ENCODE measurements at places on chromosomes 12 and 14.

- DNase-seq = no peak
Measured at GRCh38 chr12:51009056-51009440, 17.1 kb downstream of the SLC11A2 start.

- DNase-seq = no peak
Measured at GRCh38 chr12:118480235-118480634, 103.9 kb downstream of the SUDS3 start.

DNA sequence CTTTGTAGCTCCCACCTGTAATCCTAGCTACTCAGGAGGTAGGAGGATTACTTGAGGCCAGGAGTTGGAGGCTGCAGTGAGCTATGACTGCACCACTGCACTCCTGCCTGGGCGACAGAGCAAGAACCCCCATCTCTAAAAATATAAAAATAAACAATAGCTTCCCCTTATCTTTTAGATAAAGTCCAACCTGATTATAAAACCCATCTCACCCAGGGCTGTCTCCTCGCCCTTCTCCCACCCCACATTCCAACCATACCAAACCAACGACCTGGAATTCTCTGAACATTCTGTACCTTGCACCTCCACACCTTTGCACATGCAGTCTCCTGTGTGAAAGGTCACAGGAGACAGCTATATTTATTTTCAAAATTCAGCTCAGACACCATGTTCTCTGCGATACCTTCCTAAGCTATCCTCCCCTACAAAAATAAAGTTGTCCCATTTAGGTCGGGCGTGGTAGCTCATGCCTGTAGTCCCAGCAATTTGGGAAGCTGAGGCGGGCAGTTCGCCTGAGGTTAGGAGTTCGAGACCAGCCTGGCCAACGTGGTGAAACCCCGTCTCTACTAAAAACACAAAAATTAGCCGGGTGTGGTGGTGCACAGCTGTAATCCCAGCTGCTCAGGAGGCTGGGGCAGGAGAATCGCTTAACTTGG is 7.7 kb downstream of the SLC7A7 start:
- DNase-seq = no peak

GRCh38 chr12:124525455-124525854 is 42.0 kb downstream of the NCOR2 start:
- DNase-seq = no peak

DNA sequence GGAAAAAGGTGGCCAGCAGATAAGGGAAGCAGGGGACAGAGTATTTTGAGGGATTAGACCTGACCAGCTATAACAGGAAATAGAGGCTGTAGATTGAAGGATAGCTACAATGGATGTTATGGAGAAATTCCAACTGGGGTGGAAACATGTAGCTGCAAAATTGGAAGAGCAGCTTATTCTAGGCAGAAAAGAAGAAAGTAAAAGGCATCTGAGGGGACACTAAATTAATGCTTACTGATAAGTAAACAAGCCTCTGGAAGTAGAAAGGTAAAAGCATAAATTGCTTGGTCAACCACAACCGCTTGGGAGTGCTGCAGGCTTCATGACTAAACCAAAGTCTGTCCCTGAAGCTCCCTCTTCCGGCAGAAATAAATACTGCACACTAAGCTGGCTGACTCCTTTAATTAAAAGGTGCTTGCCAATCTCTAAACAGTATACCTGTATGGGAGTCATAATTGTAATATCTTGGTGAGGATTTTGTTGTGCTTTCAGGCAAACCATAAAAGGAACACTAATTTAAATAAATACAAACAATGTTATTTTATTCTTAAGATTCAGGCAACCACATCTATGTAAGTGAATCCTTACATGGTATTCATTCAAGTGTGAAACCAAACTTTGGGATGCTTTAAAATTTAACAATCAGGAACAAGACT is 7.7 kb downstream of the UBC start:
- DNase-seq = peak; percentile 90

DNA sequence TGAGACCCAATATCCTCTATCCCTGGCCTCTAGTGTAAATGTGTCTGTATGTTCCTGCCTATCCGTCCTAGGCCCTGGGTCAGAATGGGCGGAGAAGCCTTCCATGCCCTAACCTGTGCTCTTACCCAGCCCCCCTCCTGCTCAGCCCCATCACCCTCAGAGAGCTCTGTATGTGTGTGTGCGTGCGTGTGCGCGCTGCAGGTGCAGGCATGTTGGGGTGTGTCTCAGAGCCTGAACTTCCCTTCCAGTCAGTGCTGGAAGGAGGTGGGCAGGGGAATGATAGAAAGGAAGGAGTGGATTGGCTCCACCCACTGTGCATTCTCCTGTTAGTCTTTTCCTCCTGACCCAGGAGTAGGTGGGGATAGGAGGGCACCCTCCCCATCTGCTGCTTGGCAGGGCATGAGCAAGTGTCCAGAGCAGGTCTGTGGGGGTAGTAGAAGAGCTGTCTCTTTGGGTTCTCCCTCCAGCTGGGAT is 7.2 kb downstream of the NAB2 start:
- DNase-seq = no peak

- no peak for DNase-seq
Measured at GRCh38 chr12:6080149-6081045, 44.1 kb downstream of the VWF start.

- no peak for DNase-seq
Measured at GRCh38 chr14:51967521-51967920, 21.8 kb upstream of the RTRAF start.

DNA sequence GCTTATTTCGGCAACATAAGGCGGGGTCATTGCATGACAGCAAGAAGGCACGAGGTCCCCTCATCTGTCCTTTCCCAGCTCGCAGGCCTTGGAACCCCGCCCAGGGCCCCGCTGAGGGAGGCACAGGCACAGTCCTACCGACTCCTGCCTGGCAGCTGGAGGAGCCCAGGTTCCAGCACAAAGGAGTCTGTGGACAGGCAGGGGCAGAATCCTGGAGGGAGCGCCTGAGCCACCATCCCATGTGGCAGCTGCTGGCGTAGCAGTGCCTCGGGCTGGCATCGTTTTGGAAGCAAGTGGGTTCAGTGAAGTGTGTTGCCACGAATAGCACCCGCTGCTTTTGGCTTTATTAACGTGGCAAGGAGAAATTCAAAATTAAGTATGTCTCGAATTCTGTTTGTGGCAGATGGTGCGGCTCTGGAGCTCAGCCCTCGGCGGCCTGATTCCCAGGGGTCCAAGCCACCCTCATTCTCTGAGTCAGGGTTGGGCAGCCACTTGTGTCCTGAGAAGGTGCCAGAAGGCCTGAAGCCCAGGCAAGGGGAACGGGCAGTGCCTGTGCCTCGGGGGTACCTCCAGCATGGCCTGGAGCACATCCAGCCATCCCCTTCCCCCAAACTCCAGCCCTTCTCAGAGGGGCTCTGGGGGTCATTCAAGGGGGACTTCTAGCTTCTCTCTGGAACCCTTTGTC is 35.9 kb downstream of the SLC8B1 start:
- no peak for DNase-seq

GRCh38 chr14:35247777-35248475 is 44.3 kb upstream of the PSMA6 start:
- no peak for DNase-seq

DNA sequence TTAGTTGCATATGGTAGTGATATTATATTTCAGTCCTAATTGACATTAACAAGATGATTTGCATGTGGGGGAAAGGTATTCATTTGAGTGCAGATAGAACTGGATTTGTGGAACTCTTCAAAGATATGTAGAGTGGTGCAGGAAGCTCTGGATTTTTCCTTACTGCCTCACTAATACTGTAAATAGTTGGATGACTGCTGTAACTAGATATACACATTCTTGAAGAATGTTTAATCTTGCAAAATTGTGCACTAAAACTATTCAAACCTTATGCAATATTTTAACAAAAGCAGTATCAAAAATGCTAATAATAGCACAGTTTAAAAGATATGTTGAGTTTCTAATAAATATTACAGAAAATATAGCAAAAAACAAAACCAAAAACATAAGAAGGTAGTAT is 43.1 kb upstream of the ATF7IP start:
- DNase-seq = no peak

DNA sequence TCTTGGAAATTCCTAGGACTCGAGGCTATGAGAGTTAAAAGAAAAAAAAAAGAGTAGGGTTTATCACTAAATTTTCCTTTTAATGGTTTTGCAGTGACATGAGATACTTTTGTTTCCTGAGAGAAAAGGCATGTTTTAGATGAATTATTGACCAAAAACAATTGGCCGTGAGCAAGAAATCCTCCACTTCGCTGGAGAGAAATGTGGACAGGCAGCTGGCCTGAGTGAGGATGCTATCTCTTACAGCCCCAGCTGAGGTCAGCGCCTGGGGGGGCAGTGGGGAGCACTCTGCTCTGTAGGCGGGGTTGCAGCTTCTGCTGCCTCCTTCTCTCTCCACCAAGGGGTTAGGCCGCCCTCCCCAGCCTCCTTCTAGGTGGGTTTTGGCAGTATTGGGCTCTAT is 54.7 kb downstream of the PRIMA1 start:
- DNase-seq = no peak

DNA sequence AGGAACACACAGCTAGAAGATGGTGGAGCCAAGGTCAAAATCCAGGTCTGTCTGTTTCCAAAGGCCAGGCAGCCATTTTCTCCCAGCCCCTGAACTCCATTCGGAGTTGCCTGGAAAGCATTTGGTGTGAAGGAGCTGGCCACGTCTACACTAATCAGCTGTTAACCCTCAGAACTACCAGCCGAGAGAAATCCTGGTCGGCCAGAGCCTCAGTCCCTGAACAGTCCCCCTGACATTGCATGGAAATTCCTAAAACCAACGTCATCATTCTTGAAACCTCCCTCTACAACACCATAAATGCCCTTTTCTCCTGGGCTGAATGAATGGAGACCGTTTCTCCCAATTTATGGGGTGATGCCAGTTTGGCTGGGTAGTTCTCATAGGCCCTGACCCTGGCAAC is 245.6 kb downstream of the SLC41A2 start:
- no peak for DNase-seq

GRCh38 chr12:12586879-12587675 is 24.4 kb upstream of the DUSP16 start:
- no peak for DNase-seq

- no peak for DNase-seq
Measured at GRCh38 chr12:83471341-83471740, 784.6 kb downstream of the TMTC2 start.

- DNase-seq = no peak
Measured at GRCh38 chr14:51999084-51999483, 9.7 kb downstream of the RTRAF start.

GRCh38 chr12:19525274-19525673 is 86.0 kb downstream of the AEBP2 start:
- DNase-seq = no peak

GRCh38 chr12:123479442-123480180 is 21.7 kb downstream of the SNRNP35 start:
- DNase-seq = no peak

GRCh38 chr12:94760786-94761185 is 110.4 kb upstream of the TMCC3 start:
- DNase-seq = no peak

- no peak for DNase-seq
Measured at GRCh38 chr12:2160043-2160442, 107.3 kb downstream of the CACNA1C start.

DNA sequence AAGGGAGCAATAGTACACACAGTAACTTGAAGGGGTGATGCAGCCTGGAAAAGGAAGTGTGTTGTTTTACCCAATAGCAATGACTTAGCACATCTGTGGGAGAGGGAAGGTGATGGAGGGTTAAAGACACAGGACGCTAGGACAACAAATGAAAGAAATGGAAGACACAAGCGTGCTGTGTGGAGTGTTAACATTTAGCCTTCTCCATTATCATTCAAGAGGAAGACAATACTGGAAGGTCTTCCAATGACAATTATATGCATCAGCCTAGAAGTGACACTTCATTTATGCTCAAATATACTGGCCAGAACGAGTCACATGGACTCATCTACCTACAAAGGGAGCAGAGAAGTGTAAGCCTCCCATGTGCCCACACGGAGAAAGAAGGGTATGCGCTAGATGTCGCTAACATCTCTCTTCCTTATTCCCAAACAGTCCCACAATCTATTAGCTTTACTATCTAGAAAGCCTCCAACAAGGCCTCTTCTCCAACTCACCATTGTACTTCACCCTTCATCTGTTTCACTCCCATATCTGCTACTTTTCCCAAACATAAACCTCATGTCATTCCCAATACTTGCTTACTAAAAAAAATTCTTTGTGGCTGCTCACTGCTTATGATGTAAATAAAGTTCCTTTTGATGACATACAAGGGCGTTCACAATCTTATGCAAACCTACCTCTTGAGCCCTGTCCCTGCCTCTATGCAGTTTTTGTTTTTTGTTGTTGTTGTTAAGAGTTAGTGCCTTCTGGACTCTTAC is 20.3 kb downstream of the PPM1H start:
- no peak for DNase-seq

DNA sequence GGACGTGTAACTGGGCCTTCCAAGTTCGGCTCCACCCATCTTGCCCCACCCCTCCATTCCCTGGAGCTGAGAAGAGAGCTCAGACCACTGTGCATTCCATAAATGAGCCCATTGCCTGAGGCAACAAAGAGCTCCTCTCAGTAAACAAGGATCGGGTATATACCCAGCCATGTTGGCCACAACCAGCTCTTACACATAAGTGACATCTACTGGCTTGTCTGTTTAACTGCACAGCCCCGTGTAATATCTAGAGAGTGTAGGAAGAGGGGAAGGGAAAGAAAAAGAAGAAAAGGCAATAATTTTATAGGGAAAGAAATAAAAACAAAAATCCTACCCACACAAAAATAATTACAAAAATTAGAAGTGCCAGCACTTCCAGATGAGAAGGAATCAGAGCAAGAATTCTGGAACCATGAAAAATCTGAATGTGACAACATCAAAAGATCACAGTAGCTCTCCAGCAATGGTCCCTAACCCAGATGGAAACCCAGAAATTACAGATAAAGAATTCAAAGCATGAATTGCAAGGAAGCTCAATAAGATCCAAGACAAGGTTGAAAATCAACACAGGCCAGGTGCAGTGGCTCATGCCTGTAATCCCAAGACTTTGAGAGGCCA is 308.1 kb downstream of the RPAP3 start:
- DNase-seq = no peak

- DNase-seq = no peak
Measured at GRCh38 chr12:45247589-45247988, 31.7 kb downstream of the ANO6 start.

GRCh38 chr12:88860851-88861250 is 280.6 kb upstream of the KITLG start:
- DNase-seq = no peak

- no peak for DNase-seq
Measured at GRCh38 chr12:122024132-122024785, 2.6 kb downstream of the BCL7A start.

- no peak for DNase-seq
Measured at GRCh38 chr12:124191024-124191359, 103.9 kb upstream of the RFLNA start.

- no peak for DNase-seq
Measured at GRCh38 chr14:26377150-26377549, 220.7 kb downstream of the NOVA1 start.

- no peak for DNase-seq
Measured at GRCh38 chr12:107570721-107571120, 114.9 kb upstream of the PWP1 start.

GRCh38 chr12:5783289-5783920 is 161.7 kb downstream of the ANO2 start:
- no peak for DNase-seq

DNA sequence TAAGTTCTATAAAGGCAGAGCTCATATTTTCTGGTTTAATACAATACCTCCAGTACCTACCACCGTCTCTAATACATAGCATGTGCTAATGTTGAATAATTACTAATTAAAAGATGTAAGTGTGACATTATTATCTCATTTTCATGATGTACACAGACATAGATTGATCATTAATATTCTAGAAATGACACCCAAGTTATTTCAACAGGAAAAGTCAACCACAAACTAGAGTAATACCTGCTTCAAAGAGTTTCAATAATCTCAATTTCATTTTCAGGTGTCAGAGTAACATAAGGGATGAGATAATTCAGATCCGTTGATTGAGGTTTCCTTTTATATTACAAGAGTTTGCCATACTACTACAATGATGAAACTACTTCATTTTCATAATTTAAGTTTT is 388.9 kb downstream of the SOX5 start:
- no peak for DNase-seq
